Cardiac muscle cell (in vitro differentiated cells and primary cell): ENCODE measurements at places on chromosomes 6 and 20. TPM values are rescaled to one million over a fixed set of nuclear protein-coding genes. Genes with fewer than 3 reads are reported as not detected.

DNA sequence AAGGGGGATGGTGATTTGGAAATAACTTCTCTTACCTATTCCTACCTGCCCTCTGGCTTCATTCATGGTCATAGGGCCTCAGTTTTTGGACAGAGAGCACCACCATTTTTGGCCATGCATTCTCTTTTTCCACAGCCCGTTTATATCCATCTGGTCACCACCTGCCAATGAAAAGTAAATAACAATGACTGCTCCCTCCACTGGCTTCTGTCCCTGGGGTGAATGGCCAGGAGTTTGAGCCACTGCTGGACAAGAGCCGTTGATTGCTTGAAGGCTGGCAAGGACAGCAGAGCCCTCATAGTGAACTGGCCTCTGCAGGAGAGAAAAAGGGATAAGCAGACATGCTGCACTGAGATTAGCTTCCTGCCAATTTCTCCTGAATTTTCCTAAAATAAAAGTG lies 261.8 kb downstream of the ADGB start:
- no peaks in the 10 kb centered on the region for H3K36me3 ChIP-seq
- H3K27ac ChIP-seq: no peak overlapping the region

- DNase-seq: no peak
- H3K36me3 ChIP-seq: no peaks in the 10 kb centered on the region
- no peaks in the 10 kb centered on the region for H3K4me1 ChIP-seq
- H3K27ac ChIP-seq: no peak overlapping the region
Measured at GRCh38 chr6:25868436-25869183, 5.4 kb downstream of the SLC17A3 start.

- H3K27me3 ChIP-seq: no peaks in the 10 kb centered on the region
- no peak overlapping the region for H3K4me3 ChIP-seq
- DNase-seq: no peak
- H3K4me1 ChIP-seq: peaks cover 26% of the 10 kb centered on the region
- H3K36me3 ChIP-seq: no peaks in the 10 kb centered on the region
Measured at GRCh38 chr6:139882234-139882633, 507.8 kb upstream of the CITED2 start.

DNA sequence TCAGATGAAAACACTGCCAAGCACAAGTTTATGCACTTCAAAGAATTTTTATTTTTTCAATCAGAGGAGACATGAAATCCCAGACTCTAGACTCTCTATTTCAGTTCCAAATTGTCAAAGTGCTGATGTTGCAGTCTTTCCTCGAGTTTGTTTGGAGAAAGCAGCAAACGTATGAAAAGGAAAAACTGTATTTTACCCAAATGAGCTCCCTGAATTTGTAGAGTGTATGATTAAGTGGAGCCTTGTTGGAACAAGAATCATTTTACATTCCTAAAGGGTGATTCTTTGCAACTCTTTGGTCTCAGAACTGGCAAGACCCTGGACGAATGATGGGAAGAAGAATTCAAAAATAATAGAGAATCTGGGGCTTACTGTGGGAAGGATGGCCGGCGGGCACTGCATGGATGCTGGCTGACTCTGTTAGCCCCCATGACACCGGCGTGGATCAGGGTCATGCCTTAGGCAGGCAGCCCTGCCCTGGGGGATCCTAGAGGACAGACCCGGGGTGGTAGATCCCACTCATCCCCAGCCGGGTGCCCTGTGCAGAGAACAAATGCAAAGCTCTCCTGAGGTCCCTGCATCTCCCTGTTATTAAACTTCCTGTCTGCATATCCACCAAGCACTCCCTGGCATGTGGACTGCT lies 207.4 kb downstream of the FNDC1 start:
- H3K4me1 ChIP-seq: no peaks in the 10 kb centered on the region
- no peak overlapping the region for H3K4me3 ChIP-seq
- no peaks in the 10 kb centered on the region for H3K36me3 ChIP-seq
- no peak overlapping the region for H3K27ac ChIP-seq

DNA sequence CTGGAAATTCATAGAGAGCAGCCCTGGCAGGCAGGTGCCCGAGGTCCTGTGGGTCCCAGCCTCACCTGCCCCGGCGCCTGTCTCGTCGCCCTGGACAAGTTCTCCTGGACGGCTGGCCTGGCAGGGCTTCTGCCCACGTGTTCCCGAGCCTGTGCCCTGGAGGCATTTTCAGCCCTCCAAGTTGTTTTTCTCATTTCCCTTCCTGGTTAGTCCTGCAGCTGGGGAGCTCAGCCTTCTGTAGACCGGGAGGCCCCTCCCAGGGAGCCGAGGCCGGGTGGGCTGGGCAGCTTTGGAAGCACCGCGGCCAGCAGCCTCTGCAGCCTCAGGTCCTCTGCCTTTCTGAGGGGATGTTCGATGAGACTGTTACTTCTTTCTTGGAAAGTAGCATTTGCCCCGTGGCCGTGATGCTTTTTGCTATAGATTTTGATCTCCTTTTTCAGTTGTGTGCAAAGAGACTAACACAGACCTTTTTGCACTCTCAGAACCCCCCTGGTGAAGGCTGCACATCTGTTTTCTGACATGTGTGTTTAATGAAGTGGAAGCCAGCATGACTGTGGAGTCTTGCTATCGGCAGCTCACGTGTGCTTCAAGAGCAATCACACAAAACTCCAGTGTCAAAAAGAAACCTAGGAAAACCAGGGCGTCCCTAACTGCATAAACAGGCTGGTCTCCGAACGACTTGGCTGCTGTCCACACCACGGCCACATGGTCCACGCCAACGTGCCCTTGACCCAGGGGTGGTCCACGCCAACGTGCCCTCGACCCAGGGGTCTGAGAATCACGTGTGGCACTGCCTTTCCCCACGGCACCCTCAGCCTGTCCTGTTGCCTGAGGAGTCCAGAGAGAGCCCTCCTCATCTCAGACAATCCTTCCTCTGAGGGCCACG lies 207.5 kb downstream of the SMOC2 start:
- no peak overlapping the region for H3K27ac ChIP-seq
- H3K4me1 ChIP-seq: no peaks in the 10 kb centered on the region

DNA sequence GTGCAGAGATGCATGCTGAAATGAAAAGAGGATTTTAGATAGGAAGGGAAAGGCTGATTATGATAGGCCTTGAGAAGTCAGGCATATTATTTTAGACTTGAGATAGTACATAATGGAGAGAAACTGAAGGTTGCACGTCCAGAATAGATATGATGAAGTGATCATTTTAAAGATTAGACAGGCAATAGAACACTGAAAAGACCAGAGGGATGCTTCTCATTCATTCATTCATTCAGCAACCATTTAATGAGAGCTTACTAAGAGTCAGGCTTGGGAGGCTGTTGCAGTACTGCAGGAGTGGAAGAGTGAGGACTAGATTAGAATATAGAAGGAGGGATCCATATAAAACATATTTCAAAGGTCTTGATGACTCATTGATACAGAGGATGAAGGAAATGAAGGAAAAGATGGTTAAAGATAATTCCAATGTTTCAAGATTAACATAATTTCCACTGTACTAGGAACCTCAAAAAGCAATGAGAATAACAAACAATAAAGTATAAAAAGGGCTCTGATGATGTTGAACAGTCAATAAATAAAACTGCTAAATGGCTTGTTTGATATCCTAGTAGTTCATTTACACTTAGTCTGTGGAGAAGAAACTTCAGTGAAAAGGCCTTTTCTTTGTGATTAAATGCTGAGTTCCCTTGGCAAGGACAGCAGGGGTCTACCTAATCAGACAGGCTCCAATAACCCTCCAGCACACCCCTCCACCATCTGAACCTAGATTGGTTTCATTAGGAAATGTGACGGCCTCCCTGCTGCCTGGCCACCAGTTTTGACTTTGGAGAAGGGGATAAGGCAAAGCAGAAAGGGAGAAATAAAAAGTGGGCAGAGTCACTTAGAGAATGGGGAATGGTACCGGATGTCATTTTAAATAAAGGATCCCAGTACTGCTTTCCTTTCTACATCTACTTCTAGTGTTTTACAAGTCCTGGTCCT lies 5.3 kb upstream of the FBXO9 start:
- H3K27me3 ChIP-seq: no peaks in the 10 kb centered on the region
- H3K4me1 ChIP-seq: peaks cover 43% of the 10 kb centered on the region
- no peak for DNase-seq
- peak overlapping the region; percentile 81 for H3K4me3 ChIP-seq
- H3K27ac ChIP-seq: peak overlapping the region; percentile 96

GRCh38 chr6:44072959-44073611 lies 54.2 kb downstream of the MRPL14 start:
- DNase-seq: peak; percentile 91
- peaks cover 51% of the 10 kb centered on the region for H3K4me1 ChIP-seq
- H3K4me3 ChIP-seq: peak overlapping the region; percentile 11
- no peaks in the 10 kb centered on the region for H3K36me3 ChIP-seq

DNA sequence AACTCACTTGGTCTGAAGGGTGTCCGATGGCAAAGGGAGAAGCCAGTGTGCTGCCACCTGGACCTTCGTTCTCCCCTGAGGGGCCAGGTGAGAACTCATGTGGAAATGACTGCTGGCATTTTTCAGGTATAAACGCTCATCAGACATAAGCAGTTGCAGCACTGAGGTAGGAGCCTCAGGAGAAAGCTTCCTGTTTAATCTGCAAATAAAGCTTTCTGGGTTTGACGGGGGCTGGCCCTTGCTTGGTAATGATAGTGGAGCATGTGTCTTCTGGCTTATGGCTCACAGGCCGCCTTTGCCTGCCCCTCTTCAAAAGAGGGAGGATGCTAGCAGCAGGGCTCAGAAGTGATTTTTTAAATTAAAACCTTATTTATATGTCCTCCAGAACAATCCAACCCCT lies 122.1 kb upstream of the SLC24A3 start:
- H3K4me1 ChIP-seq: no peaks in the 10 kb centered on the region
- H3K4me3 ChIP-seq: no peak overlapping the region
- no peak overlapping the region for H3K27ac ChIP-seq

DNA sequence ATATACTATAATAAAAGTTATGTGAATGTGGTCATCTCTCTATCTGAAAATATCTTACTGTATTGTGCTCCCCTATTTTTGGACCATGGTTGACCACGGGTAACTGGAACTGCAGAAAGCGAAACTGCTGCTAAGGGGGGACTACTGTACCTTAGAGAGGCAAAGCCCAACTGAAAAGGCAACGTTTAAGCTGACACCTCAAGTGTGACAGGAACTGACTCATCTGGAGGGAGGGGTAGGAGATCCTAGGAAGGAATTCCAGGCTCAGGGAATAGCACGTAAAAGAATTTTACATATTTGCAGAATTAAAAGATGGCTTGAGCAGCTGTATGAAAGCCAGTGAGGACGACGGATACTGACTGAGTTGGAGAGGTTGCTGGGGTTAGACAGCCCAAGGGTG lies 34.8 kb downstream of the ELOVL2 start:
- H3K4me3 ChIP-seq: no peak overlapping the region
- peaks cover 9% of the 10 kb centered on the region for H3K4me1 ChIP-seq
- H3K27ac ChIP-seq: no peak overlapping the region
- H3K27me3 ChIP-seq: no peaks in the 10 kb centered on the region
- no peak for DNase-seq

GRCh38 chr6:10425975-10426780 lies 11.3 kb upstream of the TFAP2A start:
- H3K4me3 ChIP-seq: peak overlapping the region; percentile 37
- DNase-seq: peak; percentile 52
- H3K4me1 ChIP-seq: peaks cover 6% of the 10 kb centered on the region
- no peaks in the 10 kb centered on the region for H3K36me3 ChIP-seq
- peaks cover 94% of the 10 kb centered on the region for H3K27me3 ChIP-seq

DNA sequence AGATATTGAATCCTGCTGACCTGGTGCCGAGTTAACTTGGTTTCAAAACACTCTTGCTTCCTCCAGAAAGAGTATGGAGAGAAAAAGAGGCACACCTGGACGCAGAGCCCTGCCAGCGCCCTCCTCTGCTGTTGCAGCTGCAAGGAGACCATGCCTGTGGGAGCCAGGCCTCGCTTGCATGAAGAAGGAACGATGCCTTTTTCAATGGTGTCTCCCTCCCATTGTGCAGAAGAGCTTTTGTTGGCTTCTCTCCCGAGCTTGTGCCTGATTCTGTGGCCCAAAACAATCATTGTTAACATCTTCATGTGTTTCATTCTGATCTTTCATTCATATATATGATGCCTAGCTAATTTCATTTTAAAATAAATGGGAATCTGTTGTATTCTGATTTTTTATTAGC lies 98.1 kb downstream of the FAM120B start:
- H3K4me1 ChIP-seq: peaks cover 15% of the 10 kb centered on the region
- DNase-seq: no peak
- H3K36me3 ChIP-seq: peaks cover 18% of the 10 kb centered on the region
- H3K4me3 ChIP-seq: no peak overlapping the region

DNA sequence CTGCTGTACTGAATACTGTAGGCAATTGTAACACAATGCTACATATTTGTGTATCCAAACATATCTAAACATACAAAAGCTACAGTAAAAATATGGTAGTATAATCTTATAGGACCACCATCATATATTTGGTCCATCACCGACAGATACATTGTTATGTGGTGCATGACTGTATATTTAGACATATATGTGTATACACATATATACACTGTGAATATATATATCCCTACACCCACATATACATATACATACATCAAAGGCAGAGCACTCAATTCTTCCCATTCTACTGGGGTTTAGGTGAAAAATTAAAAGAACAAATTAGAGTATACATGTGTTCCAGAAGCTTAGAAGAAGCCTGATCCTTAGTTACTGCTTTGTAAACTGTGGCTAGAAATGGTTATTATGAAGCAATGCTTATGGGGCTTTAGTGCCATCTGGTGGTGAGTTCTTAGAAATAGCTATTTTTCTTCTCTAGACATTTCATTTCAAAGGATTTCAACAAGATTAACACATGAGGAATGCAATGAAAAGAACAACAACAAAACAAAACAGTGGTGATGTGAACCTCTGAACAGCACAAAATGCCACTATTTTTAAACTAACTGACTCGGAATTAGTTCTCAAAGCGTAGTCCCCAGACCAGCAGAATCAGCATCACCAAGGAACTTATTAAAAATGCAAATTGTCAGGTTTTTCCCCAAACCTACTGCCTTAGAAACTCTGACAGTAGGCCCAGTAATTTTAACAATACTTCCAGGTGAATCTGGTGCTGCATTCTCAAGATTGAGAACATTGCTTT lies 38.0 kb downstream of the PKHD1 start:
- no peaks in the 10 kb centered on the region for H3K4me1 ChIP-seq
- DNase-seq: peak; percentile 49
- peaks cover 50% of the 10 kb centered on the region for H3K27me3 ChIP-seq
- no peaks in the 10 kb centered on the region for H3K36me3 ChIP-seq
- H3K4me3 ChIP-seq: no peak overlapping the region

The CCN6 gene
- not detected in 2 replicates for total RNA-seq

The ZC3H12D gene
- 0.07 and 0.24 TPM in 2 replicates for total RNA-seq

The ADGRG6 gene
- total RNA-seq: 8.7 and 12.9 TPM in 2 replicates

The ISM1 gene
- 0.07 and 0.21 TPM in 2 replicates for total RNA-seq

The ADGRF1 gene
- total RNA-seq: not detected in 2 replicates
